Right lobe of liver (tissue), 6 donors: ENCODE measurements at places on chromosomes 4 and X. TPM values are rescaled to one million over a fixed set of nuclear protein-coding genes. Genes with fewer than 3 reads are reported as not detected.

DNA sequence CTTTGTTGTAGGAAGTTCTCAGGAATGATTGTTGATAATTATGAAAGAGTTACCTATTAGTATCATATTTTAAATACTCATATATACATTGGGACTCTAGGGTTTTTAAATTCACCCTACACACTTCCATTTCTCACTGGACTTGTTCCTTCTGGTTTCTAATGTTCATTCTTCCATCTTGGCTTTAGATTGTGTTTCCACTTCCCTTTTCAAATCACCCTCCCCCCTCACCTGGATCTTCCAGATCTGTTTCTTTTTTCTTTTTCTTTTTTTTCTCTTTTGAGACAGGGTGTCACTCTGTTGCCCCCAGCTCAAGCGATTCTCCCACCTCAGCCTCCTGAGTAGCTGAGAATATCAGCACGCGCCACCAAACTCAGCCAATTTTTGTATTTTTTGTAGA, 6.7 kb upstream of the KIT start:
- DNase-seq: no peak
- H3K27ac ChIP-seq: no peak overlapping the region
- H3K36me3 ChIP-seq: no peaks in the 10 kb centered on the region
- H3K4me3 ChIP-seq: no peak overlapping the region
- H3K27me3 ChIP-seq: no peaks in the 10 kb centered on the region
- H3K4me1 ChIP-seq: no peaks in the 10 kb centered on the region

P2RY8 gene
- total RNA-seq: 0.84 TPM

GRCh38 chrX:130543603-130544325, 142.0 kb downstream of the RBMX2 start:
- no peaks in the 10 kb centered on the region for H3K27me3 ChIP-seq
- H3K4me1 ChIP-seq: no peaks in the 10 kb centered on the region
- no peak overlapping the region for H3K27ac ChIP-seq
- H3K4me3 ChIP-seq: no peak overlapping the region
- DNase-seq: no peak

ZBTB49 gene
- 3.2 TPM for total RNA-seq

- no peaks in the 10 kb centered on the region for H3K4me1 ChIP-seq
- no peaks in the 10 kb centered on the region for H3K27me3 ChIP-seq
- no peak overlapping the region for H3K27ac ChIP-seq
- DNase-seq: no peak
- no peaks in the 10 kb centered on the region for H3K36me3 ChIP-seq
- H3K4me3 ChIP-seq: no peak overlapping the region
Measured at GRCh38 chr4:42673082-42673425, 16.1 kb upstream of the ATP8A1 start.

- no peak for DNase-seq
- H3K27me3 ChIP-seq: no peaks in the 10 kb centered on the region
- no peak overlapping the region for H3K27ac ChIP-seq
- peaks cover 15% of the 10 kb centered on the region for H3K4me1 ChIP-seq
- H3K36me3 ChIP-seq: no peaks in the 10 kb centered on the region
Measured at GRCh38 chrX:37955273-37955672, 51.1 kb upstream of the SYTL5 start.

DNA sequence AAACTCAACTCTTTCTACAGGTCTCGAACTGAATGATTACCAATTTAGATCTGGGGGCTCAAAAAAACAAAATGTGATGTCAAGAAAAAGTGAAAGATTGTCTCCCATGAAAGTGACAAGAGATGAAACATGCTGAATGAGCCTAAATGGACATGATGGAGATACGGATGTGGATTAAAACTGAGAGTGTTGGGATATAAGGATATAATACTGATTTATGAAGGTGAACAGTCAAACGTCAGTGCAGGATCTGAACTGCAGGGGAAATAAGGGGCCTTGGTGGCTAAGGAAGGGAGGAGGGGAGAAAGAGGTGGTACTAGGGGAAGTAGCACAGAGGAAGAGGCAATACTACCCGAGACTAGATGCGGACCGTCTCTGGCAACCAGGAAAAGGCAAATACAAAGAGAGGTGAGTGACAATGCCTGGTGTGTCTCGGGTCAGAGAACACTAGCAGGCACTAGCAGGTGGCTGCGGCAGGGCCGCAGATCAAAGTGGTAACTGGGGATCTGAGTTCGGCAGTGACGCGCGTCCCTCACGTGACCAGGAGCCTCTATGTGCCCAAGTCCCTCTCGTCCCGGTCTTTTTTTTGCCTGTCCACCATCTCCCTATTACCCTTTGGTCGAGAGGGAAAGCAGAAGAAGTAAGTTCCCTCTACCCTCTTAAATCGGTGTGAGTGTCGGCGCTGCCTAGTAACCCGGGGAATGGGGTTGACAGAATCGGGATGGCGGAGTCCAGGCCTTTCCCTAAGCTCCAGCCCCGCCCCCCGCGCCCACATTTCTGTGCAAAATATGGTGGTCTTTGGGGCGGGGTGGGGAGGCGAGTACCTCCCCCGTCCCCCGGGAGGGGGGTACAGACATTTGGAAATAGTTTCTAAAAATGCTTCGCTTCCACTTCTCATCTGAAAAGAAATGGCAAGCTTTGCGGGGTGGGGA, at the start of gene TCEAL1:
TCEAL1 (plus strand) TSS at position 590 of the 932 bp plus-strand sequence. CDS start 942 bp downstream, outside the sequence.
- peak within 1 kb of the TSS; percentile 51 for H3K4me3 ChIP-seq
- H3K4me1 ChIP-seq: no peaks in the 10 kb centered on the region
- peak; percentile 75 for DNase-seq
- H3K36me3 ChIP-seq: no peaks in the 10 kb centered on the region

BGN gene
- total RNA-seq: 122 TPM

IL2RG gene
- 4.0 TPM for total RNA-seq

DNA sequence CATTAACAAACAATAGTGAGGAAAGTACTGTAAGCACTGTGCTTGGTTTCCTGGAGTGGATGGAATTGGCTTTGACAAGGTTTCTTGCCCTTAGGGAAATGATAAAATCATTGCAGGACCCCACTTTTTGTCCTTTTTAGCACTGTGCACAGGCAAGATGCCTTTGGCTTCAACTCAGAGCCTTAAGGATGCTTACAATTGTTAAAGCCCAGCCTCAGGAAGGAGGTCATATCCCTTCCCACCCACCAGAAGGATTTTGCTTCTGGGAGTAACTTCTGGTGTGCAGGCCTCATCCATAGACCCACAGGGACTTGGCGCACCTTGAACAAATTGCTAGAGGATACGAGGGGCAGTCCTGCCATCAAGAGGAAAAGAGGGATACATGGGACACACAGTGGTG, 44.5 kb downstream of the STARD8 start:
- no peaks in the 10 kb centered on the region for H3K36me3 ChIP-seq
- H3K4me1 ChIP-seq: peaks cover 5% of the 10 kb centered on the region
- no peaks in the 10 kb centered on the region for H3K27me3 ChIP-seq

GRCh38 chr4:158945529-158946108, 157.3 kb upstream of the RAPGEF2 start:
- DNase-seq: no peak
- H3K4me1 ChIP-seq: peaks cover 5% of the 10 kb centered on the region
- H3K27me3 ChIP-seq: no peaks in the 10 kb centered on the region

TBX22 gene
- total RNA-seq: not detected

DNA sequence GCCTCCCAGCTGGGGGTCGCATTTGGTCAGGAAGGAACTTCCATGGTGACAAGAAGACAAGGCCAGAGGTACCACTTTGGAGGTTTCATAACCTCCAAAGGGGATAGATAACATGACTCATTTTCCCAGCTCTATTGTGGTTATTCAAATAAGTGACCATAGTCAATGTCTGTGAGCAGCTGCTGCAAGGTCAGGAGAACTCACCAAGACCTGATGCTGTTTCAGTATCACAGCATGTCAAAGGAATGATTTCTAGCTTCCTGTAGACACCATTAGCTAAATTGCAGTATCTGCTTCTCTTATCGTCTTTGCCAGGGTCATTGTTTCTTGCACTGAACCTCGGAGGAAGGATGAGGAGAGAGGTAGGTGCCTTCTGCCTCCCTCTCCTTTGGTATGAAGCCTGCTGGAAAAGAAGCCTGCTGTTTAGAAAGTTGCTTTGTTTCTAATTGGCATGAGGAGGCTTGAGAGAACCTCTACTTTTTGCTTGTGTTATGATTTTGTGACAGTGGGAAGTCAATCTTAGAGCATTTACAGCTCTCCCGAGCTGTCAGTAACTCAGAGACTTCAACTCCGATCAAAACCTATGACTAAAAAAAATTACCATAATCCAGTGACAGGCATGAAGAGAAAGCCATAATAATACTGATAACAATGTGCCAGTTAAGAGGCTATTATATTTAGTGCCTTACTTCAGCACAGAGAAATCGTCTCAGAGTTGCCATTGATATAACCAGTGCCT, 38.0 kb upstream of the GATB start:
- no peak overlapping the region for H3K4me3 ChIP-seq
- DNase-seq: no peak
- no peaks in the 10 kb centered on the region for H3K27me3 ChIP-seq
- H3K36me3 ChIP-seq: no peaks in the 10 kb centered on the region
- H3K4me1 ChIP-seq: peaks cover 6% of the 10 kb centered on the region

RPA4 gene
- 0.56 TPM for total RNA-seq

NCAPG gene
- 1.3 TPM for total RNA-seq

KIAA1210 gene
- not detected for total RNA-seq

- H3K36me3 ChIP-seq: no peaks in the 10 kb centered on the region
- H3K4me1 ChIP-seq: no peaks in the 10 kb centered on the region
- H3K4me3 ChIP-seq: no peak overlapping the region
- H3K27me3 ChIP-seq: no peaks in the 10 kb centered on the region
- H3K27ac ChIP-seq: no peak overlapping the region
- no peak for DNase-seq
Measured at GRCh38 chrX:19179389-19179788, 57.1 kb upstream of the ADGRG2 start.

RASSF6 gene
- total RNA-seq: 1.3 TPM

VEGFD gene
- total RNA-seq: 0.22 TPM
